ENCODE measurements at places on chromosomes 5 and 9. TPM values are rescaled to one million over a fixed set of nuclear protein-coding genes. Genes with fewer than 3 reads are reported as not detected.

FGF1 gene
- not detected for total RNA-seq

FGF10 gene
- total RNA-seq, result not detected

PCDHA4 gene
- not detected for total RNA-seq

HNRNPAB gene
- total RNA-seq, result 191 TPM

TRUB2 gene
- 17.9 TPM for total RNA-seq

PDCD1LG2 gene
- total RNA-seq, result 27.8 TPM

CCL28 gene
- 1.8 TPM for total RNA-seq

PCDHB16 gene
- 0.25 TPM for total RNA-seq

HAVCR2 gene
- not detected for total RNA-seq

SPATA31C1 gene
- total RNA-seq, result not detected

RNF208 gene
- not detected for total RNA-seq

WDR36 gene
- 34.4 TPM for total RNA-seq

FNBP1 gene
- total RNA-seq, result 15.3 TPM

SLC6A7 gene
- total RNA-seq, result not detected

ANKDD1B gene
- total RNA-seq, result not detected

PCDHA9 gene
- total RNA-seq, result 0.13 TPM

ROR2 gene
- total RNA-seq, result not detected

RGP1 gene
- 11.1 TPM for total RNA-seq

MCCC2 gene
- total RNA-seq, result 32.4 TPM

LRRC70 gene
- 19.9 TPM for total RNA-seq

F2RL1 gene
- total RNA-seq, result 5.8 TPM

GKAP1 gene
- total RNA-seq, result 1.3 TPM

UBE2QL1 gene
- total RNA-seq, result not detected

ZNF346 gene
- total RNA-seq, result 12.1 TPM

LMX1B gene
- not detected for total RNA-seq

QRFP gene
- not detected for total RNA-seq

PALM2AKAP2 gene
- total RNA-seq, result 0.05 TPM

CDH10 gene
- total RNA-seq, result under 0.01 TPM

NFIB gene
- total RNA-seq, result 63.3 TPM

All from mammary microvascular endothelial cell (primary cell).